Dermis microvascular lymphatic vessel endothelial cell (primary cell): ENCODE measurements at places on chromosomes 3 and 15. TPM values are rescaled to one million over a fixed set of nuclear protein-coding genes. Genes with fewer than 3 reads are reported as not detected.

DNA sequence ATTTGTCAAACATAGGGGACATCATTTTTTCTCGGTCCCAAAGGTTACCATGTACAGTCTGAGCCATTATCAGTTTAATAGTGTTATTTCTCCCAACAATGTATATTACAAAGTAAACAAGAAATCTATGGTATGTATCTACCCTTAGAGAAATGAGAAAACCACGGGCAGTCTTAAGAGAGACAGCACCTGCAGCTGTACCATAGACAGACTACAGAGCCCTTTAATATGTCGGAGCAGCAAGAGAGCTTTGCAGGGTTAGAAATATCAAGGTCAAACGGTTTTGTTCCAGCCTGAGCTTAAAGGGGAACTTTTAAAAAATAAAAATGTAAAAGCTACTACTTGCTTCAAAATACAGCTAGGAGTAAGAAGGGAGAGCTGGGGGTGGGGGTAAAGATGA lies 53.2 kb downstream of the SH3BP5 start:
- DNase-seq: no peak

DNA sequence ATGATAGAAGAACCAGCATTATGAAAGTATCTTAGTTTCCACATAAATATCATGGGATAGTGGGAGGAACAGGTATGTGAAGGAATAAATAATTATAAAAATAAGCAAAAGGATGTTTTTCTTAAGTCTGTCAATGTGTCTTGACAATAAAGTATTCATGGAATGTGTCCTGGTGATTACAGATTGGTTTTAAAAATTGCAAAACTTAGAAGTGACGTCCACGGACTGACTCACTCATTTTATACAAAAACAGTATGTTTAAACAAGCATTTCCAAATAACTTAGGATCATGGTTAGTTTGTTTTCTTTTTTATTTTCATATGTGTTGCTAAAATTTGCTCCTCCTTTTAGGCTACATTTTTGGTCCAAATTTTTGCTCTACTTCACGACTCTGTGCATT lies 687.0 kb upstream of the NECTIN3 start:
- DNase-seq: no peak

DNA sequence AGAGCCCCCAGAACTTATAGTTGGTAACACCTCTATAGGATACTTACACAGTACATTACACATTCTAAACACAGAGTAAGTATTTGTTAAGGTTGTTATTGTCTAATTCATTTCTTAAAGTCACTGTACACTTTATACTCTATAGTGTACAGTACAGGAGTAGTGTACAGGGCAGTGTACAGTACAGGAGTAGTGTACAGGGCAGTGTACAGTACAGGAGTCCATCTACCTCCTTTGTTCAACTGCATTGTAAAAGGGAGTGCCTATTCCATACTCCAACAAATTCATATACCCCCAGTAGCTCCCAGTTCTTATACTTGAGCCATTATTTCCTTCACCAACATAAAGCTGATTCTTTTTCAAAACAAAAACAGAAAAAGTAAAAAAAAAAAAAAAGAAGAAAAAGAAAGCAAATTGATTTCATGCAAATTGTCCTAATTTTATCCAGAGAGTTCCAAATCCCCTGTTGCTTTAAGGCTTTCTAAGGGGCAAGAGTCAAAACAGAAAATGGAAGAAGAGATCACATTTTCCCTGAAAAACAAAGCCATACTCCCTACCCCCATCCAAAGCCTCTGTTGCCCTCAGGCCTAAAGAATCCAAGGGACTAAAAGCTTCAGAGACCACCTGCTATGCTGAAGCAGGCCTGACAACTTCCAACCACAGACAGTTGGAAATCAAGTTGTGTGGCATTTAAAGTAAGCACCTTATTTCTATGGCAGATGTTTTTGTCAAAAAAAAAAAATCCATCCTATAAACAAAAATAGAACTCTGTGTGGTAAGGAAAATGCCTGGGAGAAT lies 125.6 kb downstream of the PLCH1 start:
- DNase-seq: no peak

GRCh38 chr3:42526616-42527367 lies 24.3 kb downstream of the VIPR1 start:
- no peak for DNase-seq

- DNase-seq: no peak
Observed at GRCh38 chr3:177284383-177284881, 87.2 kb upstream of the TBL1XR1 start.

DNA sequence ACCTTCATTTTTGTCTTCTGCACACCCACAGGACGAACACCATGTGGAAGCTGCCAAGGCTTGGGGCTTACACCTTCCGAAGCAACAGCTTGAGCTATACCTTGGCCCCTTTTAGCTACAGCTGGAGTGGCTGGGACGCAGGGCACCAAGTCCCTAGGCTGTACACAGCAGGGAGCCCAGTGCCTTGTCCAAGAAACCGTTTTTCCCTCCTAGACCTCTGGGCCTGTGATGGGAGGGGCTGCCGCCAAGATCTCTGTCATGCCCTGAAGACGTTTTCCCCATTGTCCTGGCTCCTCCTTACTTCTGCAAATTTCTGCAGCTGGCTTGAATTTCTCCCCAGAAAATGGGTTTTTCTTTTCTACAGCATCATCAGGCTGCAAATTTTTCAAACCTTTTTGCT lies 7.8 kb downstream of the CNTN4 start:
- no peak for DNase-seq

- DNase-seq: peak; percentile 34
Observed at GRCh38 chr3:128052595-128053351, 536 bp downstream of the SEC61A1 start.

- no peak for DNase-seq
Observed at GRCh38 chr3:32062950-32063582, 43.4 kb upstream of the GPD1L start.

CRYBG3 gene
- total RNA-seq: 15.4 and 17.3 TPM in 2 replicates

GOLGA6A gene
- not detected in 2 replicates for total RNA-seq

ACTL6A gene
- total RNA-seq: 40.3 and 55.8 TPM in 2 replicates

IQSEC1 gene
- 32.6 and 83.7 TPM in 2 replicates for total RNA-seq

NUSAP1 gene
- total RNA-seq: 30.8 and 75.9 TPM in 2 replicates

CASR gene
- total RNA-seq: not detected in 2 replicates
